ENCODE measurements at places on chromosomes 2 and 18.

DNA sequence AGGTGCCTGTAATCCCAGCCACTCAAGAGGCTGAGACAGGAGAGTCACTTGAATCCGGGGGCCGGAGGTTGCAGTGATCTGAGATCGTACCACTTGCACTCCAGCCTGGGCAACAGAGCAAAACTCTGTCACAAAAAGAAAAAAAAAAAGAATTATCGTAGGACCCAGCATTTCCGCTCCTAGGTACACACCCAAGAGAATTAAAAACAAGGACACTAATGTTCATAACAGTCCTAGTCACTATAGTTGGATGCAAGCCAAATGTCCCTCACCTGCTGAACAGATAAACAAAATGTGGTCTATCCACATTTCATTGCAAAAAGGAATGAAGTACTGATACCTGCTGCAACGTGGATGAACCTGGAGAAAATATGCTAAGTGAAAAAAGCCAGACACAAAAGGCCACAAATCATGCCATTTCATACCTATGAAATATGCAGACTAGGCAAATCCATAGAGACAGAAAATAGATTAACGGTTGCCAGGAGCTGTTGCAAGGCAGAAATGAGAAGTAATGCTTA lies 21.2 kb downstream of the ADRA2B start:
- no peak for DNase-seq

DNA sequence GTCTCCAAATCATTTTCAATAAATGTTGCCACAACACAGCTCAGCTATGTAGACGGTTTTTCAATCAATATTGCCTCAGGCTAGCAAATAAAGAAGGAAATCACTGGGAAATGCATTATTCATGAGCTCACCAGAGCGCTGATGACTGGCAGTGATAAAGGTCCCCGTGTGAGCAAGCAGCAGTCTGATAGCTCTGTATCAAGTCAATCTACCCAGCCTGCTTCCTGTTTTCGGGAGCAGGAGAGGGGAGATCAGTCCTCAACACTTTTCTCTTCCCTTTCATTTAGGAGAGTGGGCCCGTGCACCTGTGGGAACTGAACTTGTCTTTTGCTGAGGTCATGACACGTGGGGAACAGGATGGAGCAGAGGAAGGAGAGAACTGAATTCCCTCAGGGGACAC lies 253.9 kb upstream of the SIX2 start:
- no peak for DNase-seq

GRCh38 chr2:18925296-18925695 lies 335.9 kb upstream of the NT5C1B start:
- no peak for DNase-seq

DNA sequence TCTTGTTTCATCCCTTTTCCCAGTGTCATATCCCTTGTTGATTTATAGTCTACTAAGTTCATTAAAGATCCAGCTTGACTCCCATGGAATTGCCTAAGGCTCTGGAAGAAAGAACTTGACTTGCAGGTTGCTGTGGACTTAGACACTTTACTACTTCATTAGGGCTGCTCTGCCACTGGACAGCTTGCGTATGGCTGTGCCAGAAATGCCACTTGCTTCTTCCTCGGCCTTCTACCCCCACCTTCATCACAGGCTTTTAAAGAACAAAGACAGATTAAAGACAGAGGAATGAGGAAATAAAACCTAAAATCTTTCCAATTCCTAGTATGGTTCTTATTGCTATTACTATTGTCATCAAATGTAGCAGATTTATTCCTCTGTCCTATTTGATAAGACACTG lies 591.7 kb downstream of the BCL11A start:
- no peak for DNase-seq

DNA sequence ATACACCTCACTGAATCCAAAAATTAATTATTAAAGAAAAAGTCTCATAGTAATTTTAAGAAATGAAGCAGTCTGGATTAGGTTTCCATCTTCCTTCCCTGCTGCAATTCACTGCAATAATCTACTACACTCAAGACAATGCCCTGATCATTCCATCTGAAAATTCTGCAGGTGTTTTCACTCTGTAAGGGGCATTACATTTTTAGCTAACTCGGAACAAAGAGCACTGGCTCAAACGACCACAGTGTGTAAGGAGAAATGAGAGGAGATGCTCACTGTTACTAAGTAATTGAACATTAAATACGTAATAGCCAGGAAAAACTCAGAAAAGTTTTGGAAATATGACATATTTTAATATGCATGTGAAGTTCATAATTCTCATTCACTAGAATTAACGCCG lies 1.3 kb downstream of the B4GALT6 start:
- no peak for DNase-seq

- DNase-seq = no peak
These were observed 8.0 kb upstream of the C2orf69 start for GRCh38 chr2:199903111-199903510.

- no peak for DNase-seq
These were observed 12.8 kb upstream of the GCG start for GRCh38 chr2:162164802-162165201.

GRCh38 chr2:17309741-17310339 lies 208.4 kb downstream of the RAD51AP2 start:
- no peak for DNase-seq

DNA sequence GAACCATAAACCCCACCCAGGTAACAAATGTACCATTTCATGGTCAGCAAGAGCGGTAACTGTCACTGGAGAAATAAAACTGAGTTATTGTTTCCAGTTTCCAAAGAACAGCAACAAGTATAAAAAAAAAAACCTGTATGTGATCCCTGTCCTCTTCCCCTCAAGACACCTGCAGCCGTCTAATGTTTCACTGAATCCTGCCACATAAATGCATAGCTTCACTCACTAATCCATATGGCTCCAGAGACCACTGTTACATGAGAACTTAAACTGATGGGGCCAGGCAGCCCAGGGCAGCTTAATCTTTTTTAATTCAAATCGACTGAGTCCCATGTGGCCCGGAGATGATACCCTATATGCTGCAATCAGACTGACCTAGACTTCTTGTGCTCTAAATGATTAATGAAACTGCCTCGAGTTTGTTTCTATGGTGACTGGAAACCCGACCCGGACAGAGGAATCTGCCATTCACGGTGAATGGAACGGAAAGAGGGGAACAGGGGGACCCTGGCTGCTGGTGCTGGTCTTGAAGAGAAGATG lies 60.9 kb upstream of the SIX2 start:
- DNase-seq = no peak

- no peak for DNase-seq
These were observed 757.1 kb upstream of the CDH7 start for GRCh38 chr18:64993695-64994094.

GRCh38 chr18:24910221-24910620 lies 441.7 kb downstream of the ZNF521 start:
- peak; percentile 21 for DNase-seq

- DNase-seq = no peak
These were observed 87.8 kb downstream of the LYPD1 start for GRCh38 chr2:132581991-132582738.
